Effector memory CD4-positive, alpha-beta T cell (primary cell): ENCODE measurements at places on chromosomes 3 and 15.

DNA sequence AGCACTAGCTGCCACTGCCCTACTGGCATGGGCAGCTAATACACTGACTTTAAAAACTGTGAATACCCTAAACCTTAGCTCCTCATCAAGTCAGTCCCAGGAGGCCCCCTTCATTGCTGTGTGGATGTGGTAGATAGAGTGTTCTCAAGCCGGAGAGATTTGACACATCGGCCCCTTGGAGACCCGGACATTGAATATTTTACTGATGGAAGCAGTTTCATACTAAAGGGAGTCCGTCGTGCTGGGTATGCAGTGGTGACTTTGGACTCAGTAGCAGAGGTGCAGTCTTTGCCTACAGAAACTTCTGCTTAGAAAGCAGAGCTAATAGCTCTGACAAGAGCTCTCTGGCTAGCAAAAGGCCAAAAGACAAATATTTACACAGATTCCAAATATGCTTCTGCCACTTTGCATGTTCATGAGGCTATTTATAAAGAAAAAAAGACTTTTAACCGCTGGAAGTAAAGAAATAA is 17.5 kb downstream of the CCR4 start:
- DNase-seq = no peak

DNA sequence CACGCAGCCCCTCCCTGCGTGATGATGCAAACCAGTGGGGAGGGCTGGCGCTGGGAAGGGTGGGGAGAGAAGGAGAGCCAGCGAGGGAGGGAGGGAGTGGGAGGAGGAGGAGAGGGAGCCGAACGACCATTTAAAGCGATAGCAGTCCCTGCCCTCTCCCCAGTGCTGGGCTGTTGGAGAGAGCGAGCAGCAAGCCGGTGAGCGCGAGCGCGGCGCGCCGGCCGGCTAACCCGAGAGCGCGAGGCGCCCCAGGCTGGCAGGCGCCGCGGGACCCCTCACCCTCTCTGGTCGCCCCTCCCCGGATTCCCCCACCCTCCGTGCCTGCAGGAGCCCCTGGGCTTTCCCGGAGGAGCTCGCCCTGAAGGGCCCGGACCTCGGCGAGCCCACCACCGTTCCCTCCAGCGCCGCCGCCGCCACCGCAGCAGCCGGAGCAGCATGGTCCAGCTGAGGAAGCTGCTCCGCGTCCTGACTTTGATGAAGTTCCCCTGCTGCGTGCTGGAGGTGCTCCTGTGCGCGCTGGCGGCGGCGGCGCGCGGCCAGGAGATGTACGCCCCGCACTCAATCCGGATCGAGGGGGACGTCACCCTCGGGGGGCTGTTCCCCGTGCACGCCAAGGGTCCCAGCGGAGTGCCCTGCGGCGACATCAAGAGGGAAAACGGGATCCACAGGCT is at the start of gene GRM7:
Gene GRM7 (plus strand): TSS at position 162 of the 671 bp plus-strand sequence.
- no peak for DNase-seq

DNA sequence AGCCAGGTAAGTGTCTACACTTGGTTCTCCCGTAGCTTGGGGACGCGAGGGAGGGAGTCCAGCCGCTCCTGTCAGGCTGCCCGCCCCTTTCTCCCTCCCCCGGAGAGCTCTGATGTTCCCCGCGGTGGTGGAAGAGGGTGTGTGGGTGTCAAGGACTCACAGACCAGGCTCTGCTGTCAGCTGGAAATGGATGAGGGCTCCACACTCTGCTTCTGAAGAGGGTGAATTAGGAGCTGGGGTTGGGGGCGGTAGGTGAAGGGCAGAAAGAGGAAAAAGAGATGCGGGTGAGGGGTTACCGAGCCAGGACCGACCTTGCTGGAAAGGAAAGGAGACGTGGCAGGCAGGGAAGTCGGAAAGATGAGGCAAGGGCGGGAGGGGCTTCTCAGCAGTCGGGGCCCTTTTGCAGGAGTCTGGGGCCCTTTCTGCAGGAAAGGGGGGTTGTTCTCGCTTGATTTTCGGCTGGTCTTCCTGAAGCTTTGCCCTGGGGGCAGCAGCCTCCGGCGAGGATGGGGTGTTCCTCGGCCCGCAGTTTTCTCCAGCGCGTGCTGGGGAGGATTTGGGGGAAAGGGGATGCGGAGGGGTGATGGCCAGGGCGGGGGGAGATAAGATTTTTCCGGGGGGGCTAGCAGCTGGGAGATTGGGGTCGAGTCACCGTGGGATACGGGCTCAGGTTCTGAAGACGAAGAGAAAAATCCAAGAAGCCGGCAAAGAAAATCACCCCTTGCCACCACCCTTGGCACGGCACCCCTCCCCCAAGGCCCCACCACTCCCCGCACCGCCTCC is 602 bp upstream of the BAHD1 start:
- no peak for DNase-seq

DNA sequence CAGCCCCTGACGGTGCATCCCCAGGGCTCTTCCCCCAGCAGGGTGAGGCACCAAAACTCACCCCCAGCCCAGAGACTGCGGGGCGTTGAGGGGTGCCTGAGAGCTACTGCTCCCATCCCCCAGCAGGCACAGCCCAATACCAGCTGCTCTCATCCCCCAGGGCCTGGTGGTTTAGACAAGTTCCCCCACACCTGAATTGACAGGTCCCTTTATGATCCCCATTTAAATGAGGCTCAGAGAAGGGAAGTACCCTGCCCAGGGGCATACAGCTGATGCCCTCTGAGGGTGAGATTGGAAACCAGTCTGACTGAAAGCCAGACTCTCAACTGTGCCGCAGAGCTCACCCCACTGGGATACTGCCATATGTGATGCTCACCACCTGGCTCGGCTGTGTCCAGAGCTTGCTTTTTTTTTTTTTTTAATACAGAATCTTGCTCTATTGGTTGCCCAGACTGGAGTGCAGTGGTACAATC is 20.1 kb downstream of the DUSP7 start:
- no peak for DNase-seq

DNA sequence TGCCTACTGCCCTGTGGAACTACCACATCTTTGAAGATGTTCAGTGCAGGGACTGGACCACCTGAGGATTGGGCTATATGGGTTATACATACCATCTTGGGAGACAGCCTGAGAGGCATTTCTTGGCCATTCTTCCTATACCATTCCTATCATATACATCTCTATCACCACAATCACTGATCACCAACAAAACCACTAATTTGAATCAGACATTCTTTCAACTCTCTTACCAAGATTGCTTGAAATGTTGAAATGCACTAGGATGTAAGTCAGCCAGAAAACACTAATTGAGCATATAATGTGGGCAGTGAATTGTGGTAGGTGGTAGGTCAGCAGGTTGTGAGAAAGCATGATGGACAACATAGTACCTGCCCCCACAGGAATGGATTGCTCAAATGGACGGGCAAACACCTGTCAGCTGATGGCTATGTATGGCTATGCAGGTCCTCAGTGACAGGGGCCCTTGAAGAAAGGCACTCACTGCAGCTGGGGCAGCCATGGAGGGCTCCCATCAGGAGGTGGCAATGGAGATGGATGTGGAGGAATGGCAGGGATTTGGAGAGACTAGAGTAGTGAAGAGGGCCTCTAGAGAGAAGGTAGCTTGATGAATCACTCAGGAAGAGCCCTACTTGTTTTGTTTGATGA is 49.1 kb downstream of the AMOTL2 start:
- no peak for DNase-seq

DNA sequence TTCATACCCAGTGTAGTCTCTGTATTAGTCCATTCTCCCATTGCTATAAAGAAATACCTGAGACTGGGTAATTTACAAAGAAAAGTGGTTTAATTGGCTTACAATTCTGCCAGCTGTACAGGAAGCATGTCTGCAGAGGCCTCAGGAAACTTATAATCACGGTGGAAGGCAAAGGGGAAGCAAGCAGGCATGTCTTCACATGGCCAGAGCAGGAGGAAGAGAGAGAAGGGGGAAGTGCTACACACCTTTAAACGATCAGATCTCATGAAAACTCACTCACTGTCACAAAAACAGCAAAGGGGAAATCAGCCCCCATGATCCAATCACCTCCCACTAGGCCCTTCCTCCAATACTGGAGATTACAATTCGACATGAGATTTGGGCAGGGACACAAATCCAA is 6.3 kb upstream of the PARP14 start:
- no peak for DNase-seq

DNA sequence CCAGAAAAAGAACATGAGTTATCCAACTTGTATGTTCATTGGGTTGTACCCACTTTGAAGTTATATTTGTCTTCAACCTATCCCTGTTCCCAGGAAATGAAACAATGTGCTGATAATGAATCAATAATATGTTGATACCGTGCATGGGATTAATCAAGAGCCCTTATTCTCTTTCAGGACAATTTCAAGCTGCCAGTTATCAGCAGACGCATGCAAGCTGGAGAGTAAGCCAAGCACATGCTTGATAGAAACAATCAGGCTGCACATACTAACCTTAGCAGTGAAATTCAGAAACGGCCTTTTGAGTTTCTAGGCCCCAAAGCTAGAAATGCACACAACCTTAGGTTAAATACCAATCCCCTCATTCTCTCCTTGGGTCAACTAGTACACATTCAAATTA is 480.4 kb upstream of the AGTR1 start:
- no peak for DNase-seq

GRCh38 chr3:187966096-187966495 is 187.9 kb upstream of the LPP start:
- no peak for DNase-seq

DNA sequence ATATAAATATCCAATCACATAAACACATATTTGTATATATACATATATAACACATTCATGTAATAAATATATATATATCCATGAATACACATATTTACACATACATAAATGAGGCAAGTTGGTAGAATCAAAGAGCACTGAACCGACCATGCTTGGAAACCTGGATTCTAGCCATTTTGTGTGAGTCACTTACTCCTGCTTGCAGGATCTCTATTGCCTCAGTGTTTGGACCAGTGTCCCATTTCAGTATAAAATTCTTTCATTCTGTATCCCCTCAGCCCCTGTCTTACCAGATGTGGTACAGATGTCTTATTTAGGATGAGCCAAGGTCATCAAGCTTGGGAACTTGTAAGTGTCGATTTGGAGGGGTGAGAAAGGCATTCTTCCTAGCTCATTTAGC is 391.4 kb upstream of the FRG2C start:
- DNase-seq = no peak

DNA sequence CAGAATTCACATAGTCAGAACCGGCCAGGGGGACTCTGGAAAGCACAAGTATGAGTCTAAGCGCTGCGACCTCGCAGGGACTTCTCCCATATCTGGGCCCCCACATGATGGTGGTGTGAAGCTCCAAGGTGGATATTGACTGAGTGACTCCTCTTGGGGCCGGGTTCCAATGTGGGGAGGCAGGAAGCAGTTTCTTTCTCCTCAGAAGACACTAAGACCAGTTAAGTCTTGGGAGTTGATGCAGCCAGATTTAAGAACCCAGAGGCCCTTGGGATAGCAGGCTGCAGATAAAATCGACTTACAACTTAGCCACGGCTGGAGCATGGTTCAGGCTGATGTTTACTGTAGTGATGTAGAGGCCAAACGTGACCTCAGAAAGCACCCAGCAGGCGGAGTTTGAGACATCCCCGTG is 55.4 kb upstream of the KLF13 start:
- no peak for DNase-seq

DNA sequence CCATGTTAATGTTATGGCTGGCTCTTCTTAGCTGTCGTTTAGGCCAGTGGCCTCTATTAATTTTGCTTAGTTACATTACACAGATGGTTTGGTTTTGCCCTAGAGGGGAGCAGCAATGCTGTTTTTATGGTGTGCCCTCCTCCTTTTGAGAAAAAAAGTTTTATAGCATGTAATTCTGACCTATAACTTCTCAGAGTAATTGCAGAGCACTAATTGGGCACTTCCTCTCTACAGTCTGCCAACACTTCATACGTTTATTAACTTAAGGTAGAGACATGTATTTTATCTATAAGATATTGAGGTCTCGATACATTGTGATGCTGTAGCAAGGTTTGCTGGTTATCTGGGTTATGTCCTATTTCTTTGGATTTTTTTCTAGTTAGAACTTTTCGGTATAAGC is 12.2 kb downstream of the SLC25A26 start:
- DNase-seq = no peak

GRCh38 chr15:61141497-61142125 is 87.5 kb downstream of the RORA start:
- DNase-seq = no peak

- no peak for DNase-seq
Observed at GRCh38 chr3:82556113-82556512, 794.7 kb upstream of the GBE1 start.
